AG20443 (cell line): ENCODE measurements at places on chromosomes 3 and 15.
A peak's percentile ranks its signal among the peaks of the same experiment; 100 is the strongest.

GRCh38 chr3:124882816-124883747, 4.1 kb downstream of the ITGB5 start:
- DNase-seq = no peak

DNA sequence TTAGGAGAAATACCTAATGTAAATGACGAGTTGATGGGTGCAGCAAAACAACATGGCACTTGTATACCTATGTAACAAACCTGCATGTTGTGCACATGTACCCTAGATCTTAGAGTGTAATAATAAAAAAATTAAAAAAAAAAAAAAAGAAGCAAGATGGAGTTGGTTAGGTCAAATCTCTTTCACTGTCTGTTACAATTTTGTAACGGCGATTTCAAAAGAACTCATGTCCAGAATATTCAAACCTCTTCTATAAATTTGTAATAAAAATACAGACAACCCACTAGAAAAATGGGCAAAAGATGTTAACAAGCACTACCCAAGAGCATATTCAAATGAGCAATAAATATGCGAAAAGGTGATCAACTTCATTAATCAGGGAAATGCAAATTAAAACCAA, 5.1 kb upstream of the MTMR14 start:
- no peak for DNase-seq

DNA sequence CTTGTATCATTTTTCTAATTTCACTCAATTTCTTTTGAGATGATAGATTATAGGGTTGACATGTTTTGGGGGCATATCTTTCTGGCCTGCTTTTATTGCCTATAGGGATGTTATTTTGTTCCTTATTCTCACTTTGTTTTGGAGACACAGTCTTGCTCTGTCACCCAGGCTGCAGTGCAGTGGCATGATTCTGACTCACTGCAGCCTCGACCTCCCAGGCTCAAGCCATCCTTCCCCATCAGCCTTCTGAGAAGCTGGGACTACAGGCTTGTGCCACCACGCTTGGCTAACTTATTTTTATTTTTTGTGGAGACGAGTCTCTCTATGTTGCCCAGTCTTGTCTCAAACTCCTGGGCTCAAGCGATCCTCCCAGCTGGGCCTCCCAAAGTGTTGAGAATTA, 72.8 kb upstream of the FAN1 start:
- no peak for DNase-seq

GRCh38 chr3:161337311-161337710, 34.0 kb downstream of the SPTSSB start:
- DNase-seq = no peak

- DNase-seq = no peak
Measured at GRCh38 chr3:35562141-35562540, 77.2 kb upstream of the ARPP21 start.

- no peak for DNase-seq
Measured at GRCh38 chr3:52830535-52831258, at the start of gene ITIH4. TSS of gene ITIH4 (minus strand) at chr3:52830672. CDS start at chr3:52830642, 30 bp downstream.

DNA sequence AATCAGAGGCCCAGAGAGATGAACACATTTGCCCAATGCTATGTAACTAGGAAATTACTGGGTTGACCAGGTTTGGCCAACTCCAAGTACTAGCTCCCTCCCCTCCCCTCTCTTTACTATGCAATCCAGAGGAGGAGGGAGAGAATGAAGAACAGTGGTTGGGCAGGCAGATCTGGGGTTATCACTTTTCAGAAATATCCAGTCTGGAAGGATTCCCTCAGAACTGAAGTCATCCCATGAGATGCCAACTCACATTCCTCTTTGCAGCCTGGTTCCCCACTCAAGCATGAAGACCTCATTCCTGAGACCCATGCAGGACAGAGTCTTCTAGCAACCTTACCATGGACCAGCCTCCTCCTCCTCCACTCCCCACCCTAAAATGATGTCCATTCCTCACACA, 201.1 kb downstream of the TLE3 start:
- no peak for DNase-seq

DNA sequence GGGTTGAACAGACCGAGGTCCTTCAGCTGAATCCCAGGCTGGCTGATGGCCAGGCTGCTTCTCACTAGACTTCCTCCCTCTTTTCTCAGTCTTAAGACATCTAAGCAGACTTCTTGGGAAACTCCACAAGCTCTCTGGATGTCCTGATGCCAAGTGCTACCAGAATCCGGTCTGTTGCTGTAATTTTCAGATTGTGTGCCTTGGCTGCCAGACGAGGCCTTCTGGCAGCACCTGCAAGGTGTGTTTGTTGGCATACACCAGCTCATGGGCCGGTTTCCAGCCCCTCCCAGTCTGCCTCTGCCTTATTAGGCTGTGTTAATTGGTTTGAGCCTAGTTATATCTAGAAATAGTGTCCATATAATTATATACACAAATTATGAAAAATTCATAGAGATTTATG, 120.6 kb downstream of the TNIK start:
- no peak for DNase-seq

DNA sequence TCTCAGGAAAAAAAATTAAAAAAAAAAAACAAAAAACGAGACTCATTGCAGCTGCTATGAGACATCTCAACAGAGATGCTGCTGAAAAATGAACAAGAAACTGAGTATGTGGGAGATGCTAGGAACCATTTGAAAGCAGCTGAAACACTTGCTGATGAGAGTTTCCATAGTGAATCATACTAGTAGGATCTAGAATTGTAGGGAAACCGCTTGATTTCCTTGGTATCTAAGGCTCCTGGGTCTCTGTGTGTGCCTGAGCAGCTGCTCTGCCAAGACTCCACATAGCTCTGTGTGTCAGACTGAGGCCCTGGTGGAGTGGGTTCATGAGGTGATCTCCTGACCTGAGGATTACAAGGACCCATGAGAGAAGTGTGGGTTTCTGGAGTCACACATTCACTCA, 313.4 kb upstream of the NECTIN3 start:
- DNase-seq = no peak

GRCh38 chr15:67543348-67543718, 830 bp downstream of the MAP2K5 start:
- DNase-seq = peak; percentile 25

GRCh38 chr3:126416943-126417342, 22.2 kb downstream of the CFAP100 start:
- DNase-seq = no peak

- no peak for DNase-seq
Measured at GRCh38 chr3:141945726-141946485, 69.5 kb downstream of the ATP1B3 start.

DNA sequence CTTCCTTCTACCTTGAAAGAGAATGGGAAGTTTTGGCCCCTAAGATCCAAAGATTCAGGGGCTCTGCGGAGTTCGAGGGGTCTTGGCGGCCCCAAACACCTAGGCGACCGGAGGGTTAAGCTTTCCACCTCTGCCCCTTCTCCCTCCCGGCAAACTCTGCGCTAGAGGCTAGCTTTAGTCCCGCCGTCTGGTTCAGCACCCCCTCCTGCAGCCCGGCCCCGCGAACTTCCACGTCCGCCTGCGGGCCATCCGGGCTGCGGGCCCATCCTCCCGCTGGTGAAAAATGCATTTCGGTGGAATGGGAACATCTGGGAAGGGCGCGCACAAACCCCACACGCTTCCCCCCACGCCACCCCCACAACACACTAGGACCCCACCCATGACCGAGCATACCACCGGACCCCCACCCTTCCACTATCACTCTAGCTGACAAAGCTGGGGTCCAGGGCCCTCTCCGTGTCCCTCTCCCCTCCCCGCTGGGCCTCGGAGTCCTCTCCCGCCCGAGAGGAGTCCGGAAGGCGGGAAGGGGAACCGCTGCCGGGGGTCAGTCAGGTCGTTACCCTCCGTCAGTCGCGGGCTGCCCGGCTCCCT, 1.0 kb downstream of the SHOX2 start:
- peak; percentile 78 for DNase-seq

DNA sequence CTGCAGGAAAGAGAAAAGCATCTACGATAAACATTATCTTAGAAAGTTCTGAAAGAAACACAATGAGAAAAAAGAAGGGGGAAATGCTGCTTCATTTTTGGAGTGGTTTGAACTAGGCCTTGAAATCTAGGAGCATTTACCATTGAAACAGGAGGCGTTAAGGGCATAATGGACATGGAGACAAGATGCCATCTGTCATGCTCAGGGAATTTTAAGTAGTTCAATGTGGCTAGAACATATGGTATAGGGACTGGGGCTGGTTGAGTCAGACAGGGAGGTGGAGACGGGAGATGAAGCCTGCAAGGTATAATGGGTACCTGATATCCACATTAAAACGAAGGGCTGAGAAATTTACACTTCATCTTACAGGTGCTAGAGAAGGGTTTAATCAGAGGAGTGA, 10.4 kb upstream of the PLAAT1 start:
- no peak for DNase-seq

DNA sequence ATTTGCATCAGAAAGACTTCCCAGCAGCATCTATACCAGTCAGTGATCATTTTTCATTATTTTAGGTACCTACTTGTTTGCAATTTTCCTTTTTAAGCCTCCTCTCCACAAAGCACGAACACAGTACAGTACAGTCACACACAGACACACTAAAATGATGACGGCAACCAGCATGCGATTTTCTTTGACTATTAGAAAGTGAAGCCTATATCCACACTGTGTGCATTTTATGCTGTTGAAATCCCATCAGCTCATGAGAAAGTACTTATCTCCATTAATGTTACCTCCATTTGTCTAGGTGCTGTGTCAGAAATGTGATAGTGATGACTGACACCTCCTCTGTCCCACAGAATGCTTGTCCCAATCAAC, 294.7 kb upstream of the MEIS2 start:
- no peak for DNase-seq
